ENCODE measurements at places on chromosomes 3 and 15.

GRCh38 chr3:71927505-71928066, 142.6 kb upstream of the PROK2 start:
- DNase-seq: no peak

DNA sequence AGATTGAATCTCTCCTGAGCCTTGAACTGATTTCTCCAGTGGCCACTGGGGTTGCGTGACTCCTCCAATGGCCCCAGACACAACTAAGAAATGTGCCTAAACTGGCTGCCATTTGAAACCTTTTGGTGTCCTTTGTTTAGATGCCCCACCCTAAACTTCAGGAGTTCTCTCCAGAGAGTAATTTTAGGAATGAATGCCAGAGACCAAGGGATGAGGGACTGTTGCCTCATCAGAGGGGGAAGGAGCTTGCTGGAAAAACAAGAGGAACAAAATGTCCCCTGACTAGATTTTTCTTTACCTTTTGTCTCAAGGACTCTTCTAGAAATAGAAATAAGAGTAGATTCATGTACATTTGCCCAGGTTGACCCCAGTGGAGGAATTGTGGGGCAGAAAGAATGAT, 8.1 kb upstream of the ADPRH start:
- DNase-seq: no peak

- DNase-seq: no peak
These were observed 555.1 kb upstream of the NAALADL2 start for GRCh38 chr3:174303907-174304560.

- no peak for DNase-seq
These were observed 7.0 kb downstream of the SMAD3 start for GRCh38 chr15:67072442-67072841.

GRCh38 chr15:63019511-63020109, 22.9 kb upstream of the TPM1 start:
- no peak for DNase-seq

DNA sequence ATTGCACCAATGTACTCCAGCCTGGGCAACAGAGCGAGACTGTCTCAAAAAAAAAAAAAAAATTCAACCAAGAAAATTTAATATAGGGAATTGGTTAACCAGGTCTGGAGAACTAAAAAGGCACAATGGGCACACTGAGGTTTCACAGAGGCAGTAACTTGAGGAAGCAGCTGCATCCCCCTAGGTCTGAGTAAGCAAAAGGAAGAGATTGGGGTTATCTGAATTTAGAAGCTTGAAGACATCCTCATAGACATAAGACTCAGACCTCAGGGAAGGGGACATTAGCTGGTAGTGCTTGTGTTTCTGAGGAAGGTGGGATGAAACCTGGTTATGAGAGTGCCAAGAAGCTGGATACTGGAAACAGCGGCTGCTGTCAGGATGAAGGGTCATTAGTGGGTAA, 50.1 kb upstream of the LEKR1 start:
- no peak for DNase-seq

DNA sequence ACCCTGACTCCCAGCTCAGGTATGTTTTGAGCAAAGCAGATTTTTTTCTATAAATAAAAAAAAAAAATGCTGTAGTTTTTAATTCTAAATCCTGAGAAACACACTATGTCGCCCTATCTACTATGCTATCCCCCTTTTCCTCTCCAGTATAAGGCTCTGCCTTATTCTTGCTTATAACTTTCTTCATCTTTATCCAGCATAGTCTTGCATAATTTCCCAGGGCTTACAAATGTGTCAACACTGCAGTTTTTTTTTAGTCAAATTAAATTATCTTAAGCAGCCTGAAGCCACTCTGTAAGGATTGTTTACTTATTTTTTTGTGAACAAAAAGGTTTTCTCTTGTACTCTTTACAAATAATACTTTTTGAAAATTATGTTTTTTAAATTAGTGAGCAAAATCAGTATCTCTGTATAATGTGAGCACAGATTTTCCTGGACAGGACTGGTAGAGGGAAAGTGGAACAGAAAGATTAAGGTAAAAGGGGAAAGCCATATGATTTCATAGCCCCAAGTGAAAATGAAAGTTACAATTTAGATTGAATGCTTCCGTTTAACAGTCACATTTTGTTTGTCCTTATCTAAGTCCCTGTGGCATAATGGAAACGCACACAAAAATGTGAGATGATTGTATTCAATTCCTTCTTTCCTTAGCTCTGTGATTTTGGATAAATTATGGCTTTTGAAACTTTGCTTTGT, 5.6 kb upstream of the PYDC2 start:
- no peak for DNase-seq

DNA sequence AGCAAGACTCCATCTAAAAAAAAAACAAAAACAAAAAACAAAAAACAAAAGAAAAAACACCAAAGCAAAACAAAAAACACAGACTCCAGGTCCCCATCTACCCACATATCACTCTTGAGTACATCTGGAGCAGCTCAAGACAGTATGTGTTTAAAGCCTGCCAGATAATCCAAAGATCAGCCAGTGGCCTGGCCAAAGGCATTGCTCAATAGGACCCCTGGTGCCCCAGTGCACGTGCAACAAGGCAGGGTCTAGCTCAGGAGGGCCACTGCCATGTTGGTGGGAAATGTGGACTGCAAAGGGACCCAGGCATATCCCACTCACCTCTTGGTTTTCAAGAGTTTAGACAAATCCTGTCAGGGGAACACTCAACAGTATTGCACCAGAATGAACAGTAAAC, 279.5 kb downstream of the RPLP1 start:
- no peak for DNase-seq

GRCh38 chr3:26229801-26230200, 392.8 kb upstream of the LRRC3B start:
- DNase-seq: no peak

DNA sequence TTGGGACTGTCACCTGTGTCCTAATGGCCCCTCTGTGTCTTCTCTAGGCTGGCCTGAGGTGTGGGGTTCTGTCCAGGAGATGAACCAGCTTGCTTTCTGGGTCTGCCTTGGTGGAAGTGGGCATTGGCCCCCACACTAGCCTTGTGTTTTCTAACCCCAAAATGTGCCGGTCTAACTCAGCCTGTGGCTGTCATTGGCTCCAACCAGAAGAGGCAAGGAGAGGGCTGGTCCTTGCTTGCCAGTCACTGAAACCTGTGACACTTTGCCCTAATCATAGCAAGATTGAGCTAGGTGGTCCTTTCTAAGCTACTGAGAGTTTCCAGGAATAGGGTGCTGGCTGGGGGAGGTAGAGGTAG, 2.2 kb downstream of the C15orf39 start:
- DNase-seq: no peak

GRCh38 chr3:172560026-172560425, 36.8 kb upstream of the TNFSF10 start:
- no peak for DNase-seq

- DNase-seq: no peak
These were observed 2.0 kb downstream of the GALNT15 start for GRCh38 chr3:16176391-16177030.

DNA sequence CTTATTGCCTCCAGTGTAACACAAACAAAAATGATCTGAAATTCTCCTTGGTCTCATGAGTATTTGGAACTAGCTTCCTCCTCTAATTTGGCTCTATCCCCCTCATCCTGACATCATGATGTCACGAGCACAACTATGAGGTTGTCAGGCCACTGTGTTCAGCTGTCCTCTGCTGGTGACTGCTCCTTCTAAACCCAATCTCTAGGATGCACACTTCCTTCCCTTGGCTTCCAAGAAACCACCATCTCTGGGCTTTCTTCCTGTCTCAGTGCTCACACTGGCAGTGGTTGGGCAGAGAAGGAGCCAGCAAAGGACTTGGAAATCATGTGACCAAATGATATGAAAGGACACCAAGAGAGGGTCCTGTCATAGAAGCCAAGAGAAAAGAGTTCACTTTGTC, 30.7 kb upstream of the EIF1B start:
- DNase-seq: no peak

- no peak for DNase-seq
These were observed 49.4 kb upstream of the SPTSSB start for GRCh38 chr3:161420746-161421145.

Data from stimulated activated CD4-positive, alpha-beta T cell treated with anti-CD3 and anti-CD28 coated beads, Interleukin-15, amount 100 ng/mL, for 48 hours (primary cell).